Stimulated activated CD4-positive, alpha-beta T cell treated with anti-CD3 and anti-CD28 coated beads, Interleukin-1b, Interleukin-23, amount 100 ng/mL, for 48 hours (primary cell): ENCODE measurements at places on chromosomes 2 and 18.
A peak's percentile ranks its signal among the peaks of the same experiment; 100 is the strongest.

DNA sequence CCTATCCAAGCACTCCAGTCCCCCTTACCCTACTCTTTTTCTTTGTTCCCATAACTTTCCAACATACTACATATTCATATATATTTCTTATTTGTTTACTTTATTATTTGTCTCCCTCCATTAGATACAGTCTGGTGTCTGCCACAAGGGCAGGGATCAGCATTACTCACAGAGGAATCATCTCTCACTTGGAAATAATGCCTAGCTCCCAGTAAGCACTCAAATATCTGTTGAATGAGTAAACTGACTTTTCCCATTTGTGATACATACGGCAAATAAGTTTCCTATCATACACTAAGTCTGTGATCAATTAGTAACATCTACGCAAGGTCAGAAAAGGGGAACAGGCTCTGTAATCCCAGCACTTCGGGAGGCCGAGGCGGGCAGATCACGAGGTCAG is 18.7 kb downstream of the C1D start:
- DNase-seq = no peak

- no peak for DNase-seq
Measured at GRCh38 chr2:211407076-211407475, 850.7 kb downstream of the CPS1 start.

GRCh38 chr2:1590596-1591460 is 153.5 kb downstream of the PXDN start:
- no peak for DNase-seq

GRCh38 chr2:127401757-127402695 is 14.3 kb upstream of the MAP3K2 start:
- DNase-seq = no peak

GRCh38 chr2:163878718-163879117 is 142.9 kb upstream of the FIGN start:
- no peak for DNase-seq

DNA sequence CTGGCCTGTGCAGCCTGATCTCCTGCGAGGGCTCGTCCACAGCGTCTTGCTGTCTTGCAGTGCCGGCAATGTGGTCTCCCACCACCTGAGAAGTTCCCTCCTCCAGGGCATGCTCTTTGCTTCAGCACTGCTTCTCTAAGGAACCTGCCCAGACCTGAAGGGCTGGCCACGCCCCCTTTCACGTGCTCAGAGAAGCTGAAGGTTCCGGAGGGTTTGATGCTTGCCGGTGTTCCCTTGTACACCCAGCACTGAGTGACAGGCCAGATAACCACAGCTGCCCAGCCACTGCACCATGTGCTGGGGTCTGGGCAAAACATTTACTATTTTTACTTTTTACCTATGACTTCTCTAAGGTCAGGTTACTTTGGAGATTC is 1.7 kb upstream of the POLR2D start:
- peak; percentile 60 for DNase-seq

DNA sequence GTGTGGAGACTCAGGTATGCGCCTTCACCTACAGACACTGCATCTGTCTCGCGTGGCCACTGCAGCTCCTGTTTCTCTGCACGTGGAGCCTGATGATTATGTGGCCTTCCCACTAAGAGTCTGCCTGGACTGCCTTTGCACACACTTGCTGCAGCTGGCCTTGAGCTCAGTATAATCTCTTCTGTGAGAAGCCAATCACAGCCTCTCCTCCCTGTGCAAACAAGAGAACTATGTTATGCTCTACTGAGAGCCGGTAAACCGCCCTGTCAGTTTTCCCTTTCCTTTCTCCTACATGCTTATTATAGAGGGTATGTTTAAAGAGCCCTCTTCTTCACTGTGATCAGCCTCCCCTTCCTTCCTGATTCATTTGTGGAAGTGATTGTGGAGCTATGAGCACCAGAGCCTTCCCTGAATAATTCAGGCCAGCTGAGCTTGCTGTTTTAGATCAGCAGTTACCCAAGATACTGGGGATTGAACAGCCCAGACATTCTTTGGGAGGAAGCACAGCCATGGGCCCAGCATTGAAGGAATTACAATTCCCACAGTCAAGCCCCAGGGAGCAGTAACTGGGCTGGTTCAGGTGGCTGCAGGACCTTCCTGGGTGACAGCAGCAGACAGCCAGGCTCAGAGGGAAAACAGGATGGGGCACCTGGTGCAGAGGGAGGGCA is 3.7 kb upstream of the TGFA start:
- no peak for DNase-seq

DNA sequence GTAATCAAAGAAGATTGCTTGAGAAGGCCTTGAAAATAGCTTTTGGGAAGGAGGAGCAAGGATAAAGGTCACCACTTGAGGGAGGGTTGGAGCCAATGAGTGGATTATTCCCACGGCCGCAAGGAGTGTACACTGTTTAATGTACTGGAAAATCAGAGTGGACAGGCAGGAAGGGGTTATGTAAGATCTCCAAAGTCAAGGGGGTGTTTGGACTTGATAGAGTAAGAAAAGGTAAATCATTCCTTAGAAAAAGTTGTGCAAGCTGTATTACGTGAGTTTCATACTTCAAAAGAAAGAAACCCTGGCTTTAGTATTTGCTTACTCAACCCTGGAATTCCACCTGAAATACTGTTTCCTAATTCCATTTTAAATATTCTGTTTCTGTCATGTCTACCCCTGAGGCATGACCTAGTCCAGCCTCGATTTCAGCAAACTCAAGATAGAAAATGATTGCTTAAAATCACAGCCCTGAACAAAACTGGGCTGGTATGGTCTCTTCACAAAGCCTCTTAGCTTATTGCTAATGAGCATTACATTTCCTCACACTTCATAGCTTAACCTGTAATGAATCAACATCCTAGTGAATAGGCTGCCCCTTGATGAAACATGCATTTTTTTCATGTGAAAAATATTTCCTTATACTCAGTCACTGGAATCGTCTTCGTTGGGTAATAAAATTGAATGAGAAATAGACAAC is 1.1 kb downstream of the MREG start:
- DNase-seq = no peak

GRCh38 chr2:168740360-168740759 is 62.1 kb upstream of the NOSTRIN start:
- no peak for DNase-seq

- no peak for DNase-seq
Measured at GRCh38 chr2:241948901-241949735, 79.6 kb downstream of the RTP5 start.

DNA sequence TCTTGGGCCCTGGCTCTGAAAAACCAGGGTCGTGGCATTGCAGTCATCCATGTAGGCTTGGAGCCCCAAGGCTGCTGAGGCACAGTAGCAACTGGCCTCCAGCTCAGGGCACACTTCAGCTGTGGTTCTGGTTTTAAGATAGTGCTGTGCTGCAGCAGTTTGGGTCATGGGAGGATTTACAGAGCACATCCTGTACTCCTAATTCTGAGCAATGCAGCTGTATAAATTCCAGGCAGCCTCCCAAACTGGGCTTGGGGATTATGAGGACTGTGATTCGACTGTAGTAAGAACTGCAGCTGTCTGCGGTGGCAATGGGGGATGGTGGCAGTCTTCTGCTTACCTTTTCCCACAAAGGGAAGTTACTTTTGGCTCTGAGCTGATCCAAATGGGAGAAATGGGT is 536.3 kb upstream of the GCFC2 start:
- no peak for DNase-seq

DNA sequence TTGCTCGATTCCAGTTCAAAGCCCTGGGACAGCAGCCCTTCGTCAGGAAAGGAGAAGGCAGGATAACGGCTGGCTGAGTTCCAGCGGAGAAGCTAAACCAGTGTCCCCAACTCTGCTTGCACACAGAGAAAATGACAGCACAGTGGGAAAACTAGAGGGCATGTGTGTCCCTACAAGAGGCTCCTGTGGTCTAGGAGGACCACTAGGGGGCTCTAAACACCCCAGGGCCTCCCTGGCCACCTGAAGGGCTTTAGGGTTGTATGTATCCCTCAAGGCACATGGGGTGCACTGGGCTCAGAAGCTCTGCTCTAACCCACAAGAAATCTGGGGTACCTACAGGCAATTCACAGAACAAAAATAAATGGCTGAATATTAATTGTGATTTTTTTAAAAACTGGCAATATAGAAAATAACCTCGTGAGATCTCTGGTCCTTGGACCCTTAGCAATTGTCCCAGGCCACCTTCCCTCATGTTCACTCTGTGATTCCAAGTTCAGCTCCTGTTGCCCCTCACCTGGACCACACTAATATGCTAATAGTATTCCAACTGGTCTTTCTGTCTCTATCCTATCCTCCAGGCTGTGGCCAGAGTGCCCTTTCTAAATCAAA is 17.5 kb downstream of the STAT1 start:
- no peak for DNase-seq

DNA sequence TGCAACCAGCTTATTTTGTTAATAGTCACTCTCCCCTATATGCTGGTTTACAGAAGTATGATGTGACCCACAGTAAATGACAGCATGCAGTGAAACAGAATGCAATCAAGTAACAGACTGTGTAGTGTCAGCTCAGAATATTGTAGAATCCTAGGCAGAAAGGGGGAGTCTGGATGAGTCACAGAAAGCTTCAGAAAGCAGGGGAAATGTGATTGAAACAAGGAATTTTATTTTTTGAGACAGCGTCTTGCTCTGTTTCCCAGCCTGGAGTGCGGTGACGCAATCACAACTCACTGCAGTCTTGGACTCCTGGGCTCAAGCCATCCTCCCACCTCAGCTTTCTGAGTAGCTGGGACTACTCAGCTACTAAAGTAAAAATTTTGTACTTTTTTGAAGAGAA is 219.9 kb upstream of the FBXO11 start:
- no peak for DNase-seq

DNA sequence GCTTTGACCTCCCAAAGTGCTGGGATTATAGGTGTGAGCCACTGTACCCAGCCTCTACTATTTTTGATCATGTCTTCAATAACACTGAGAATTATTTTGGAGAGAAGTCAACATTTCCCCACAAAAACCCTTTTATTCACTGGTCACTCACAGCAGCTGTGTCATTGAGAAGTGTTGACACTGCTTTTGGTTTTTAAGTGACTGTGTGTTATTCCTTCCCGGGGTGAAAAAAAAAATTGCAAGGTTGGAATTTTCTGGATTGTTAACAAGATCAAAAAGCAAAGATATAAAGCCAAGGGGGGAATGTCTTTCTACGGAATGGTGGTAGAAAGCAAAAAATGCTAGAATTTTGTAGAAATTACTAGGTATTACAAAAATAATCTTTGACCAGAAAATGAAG is 61.5 kb downstream of the TANC1 start:
- no peak for DNase-seq

DNA sequence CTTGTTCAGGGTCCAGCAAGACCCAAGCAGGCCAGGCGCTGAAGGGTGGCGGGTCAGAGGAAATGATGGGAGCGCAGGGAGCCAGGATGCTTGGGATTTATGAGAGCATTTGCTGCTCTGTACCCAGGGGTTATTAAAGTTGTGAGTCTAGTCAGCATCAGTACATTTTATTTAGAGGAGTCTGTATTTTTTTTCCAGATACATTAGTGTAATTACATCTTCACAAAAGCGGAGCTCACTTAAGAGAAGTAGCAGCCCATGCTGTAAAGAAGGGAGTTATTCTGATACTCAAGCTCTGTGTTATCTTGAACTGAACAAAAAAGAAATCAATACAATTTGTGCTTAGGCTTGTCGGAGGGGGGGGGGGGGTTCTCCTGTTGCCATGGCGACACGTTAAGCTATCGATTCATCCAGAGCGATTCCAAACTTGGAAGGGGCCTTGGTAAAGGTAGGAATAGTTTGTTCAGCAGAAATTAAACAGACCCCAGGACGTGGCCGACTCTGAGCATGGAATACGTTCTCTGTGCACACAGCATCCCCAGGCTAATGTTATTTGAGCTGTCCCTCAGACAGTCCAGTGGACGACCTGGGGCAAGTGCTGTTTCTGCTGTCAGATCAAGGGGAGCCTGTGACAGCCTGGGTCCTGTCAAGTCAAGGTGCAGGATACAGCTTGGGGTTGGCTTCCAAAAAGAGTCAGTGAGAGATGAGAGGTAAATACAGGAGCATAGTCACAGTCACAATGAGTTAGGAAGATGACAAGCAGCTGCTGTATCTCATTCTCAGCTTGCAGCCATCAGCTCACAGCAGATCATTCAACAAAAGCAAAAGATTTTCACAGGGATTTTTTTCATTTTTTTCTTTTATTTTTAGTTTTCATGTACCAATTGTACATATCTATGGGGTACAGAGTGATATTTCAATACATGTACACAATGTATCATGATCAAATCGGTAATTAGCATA is 387.6 kb downstream of the DCDC2C start:
- no peak for DNase-seq

DNA sequence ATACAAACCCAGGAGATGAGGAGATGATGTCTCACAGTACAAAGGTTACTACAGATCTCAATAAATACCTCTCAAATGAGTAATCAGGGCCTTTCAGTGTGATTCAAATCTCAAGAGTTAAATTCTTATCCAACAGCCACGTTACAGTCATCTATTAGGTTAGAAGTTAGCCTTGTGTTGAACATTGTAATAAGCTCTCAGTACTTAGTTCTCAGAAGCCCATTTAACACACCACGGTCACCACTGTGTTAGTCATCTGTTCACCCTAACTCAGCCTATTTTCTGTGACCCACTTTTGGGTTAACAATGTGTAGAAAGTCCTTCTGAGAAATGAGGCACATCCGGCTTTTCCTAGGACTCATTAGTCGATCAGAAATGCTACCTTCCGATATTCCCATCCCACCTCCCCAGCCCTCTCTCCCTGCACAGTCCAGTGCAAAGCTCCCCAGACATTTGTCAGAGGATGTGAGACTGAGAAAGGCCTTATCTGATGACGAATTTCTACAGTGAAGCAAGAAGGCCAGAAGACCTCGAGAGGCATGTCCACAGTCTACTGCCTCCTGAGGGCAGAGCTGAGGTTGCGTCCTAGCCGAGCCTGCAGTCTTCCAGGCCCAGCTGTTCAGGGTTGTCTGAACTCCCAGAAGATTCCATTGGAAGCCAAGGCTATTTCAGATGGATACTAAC is 92.6 kb downstream of the ACTR2 start:
- DNase-seq = peak; percentile 31

DNA sequence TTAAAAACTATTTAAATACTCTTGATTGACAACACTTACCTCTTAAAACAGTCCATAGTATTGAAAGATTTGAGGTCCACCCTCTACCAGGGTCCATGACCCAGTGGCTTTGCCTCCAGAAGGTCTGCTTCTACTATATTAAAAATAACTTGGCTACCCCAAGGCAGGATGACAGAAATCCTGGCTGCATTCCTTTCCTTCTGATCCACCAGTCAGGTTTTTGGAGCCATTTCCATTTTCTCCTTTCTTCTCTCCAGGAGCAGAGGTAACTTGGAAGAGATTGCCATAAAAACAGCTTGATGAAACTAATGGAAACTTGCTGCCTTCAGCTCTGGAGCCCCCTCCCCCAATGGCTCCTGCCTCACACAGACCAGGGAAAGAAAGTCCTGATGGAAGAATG is 2.6 kb upstream of the FAM171B start:
- DNase-seq = no peak

GRCh38 chr2:171583566-171583965 is 61.3 kb downstream of the CYBRD1 start:
- DNase-seq = no peak

GRCh38 chr2:60671966-60672365 is 84.1 kb upstream of the PAPOLG start:
- no peak for DNase-seq
